ENCODE measurements at places on chromosomes 12 and 14.

DNA sequence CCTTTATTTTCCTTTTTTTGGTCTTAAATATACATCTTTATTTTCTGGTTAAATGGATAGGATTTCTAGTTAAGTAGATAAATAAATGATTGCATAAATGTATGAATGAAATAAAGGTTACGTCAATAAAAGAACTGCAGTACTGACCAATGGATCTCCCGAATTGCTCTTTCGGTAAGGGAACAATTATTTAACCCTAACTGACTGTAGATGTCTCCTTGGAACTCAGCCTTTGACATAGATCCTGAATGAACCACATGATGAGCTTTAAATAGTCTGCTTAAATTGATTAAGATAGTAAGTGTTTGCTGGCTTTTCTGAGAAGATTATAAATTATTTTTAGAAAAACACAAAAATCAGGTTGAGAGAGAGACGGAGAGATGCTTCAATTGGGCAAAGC lies 391.0 kb upstream of the SYT1 start:
- no peak for DNase-seq

GRCh38 chr12:52525661-52526499 lies 5.7 kb upstream of the KRT5 start:
- DNase-seq, result no peak

DNA sequence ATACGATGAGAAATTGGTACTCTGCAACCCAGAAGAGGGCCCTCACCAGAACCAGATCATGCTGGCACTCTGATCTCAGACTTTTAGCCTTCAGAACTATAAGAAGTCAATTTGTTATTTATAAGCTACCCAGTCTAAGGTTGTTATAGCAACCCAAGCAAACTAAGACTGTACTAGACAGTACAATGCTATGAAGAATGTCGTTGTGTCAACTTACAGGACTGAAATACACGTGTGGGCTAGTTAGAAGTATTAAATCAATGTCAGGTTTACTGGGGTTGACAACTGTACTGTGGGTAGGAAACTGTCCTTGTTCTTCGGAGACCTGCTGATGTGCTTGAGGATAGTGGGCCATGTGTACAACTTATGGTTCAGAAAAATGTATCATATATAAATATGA lies 19.7 kb downstream of the DUSP16 start:
- DNase-seq, result no peak

GRCh38 chr14:31194095-31194494 lies 13.5 kb downstream of the HECTD1 start:
- DNase-seq, result no peak

- no peak for DNase-seq
Measured at GRCh38 chr12:6703631-6704030, 3.0 kb upstream of the PIANP start.

- DNase-seq, result no peak
Measured at GRCh38 chr12:46516933-46517578, 144.5 kb upstream of the SLC38A2 start.

DNA sequence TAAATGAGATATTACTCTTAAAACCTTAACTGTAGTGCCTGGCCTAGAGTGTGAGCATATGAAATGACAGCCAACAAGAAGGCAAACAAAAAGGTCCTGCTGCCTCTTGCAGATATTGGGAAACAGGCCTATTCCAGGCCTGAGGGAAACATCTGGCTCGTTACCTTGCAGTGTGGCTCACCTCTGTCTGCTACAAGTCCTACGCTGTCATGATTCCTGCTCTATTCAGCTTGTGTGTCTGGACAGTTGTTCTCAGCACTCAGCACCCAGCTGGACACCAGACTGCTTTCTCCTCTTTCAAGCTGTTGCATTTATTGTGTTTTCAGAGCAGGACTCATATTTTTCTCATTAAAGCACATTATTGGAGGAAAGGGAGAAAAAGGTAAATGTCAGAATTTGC lies 113.5 kb downstream of the TMTC2 start:
- DNase-seq, result no peak

- DNase-seq, result no peak
Measured at GRCh38 chr12:79317179-79317847, 373.5 kb downstream of the PAWR start.

DNA sequence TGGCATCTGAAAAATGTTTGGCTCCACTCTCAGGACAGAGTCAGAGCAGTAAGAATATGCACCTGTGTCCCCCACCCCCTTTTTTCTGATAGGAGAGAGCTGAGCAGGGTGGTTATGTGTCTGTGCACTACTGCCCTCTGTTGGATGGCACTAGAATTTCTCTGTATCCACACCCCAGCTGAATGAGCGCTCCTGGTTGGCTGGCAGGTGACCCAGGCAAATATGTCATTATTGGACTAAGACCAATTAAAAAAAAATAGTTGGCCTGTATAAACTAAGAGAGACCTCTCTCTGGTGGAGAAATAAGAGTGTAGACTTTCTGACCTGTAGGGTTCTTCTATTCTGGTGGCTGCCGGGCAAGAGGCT lies 107.0 kb downstream of the PTCSC3 start:
- DNase-seq, result no peak

Data from AG09319 (cell line).